GM23248 (cell line): ENCODE measurements at places on chromosomes 13 and 19. TPM values are rescaled to one million over a fixed set of nuclear protein-coding genes. Genes with fewer than 3 reads are reported as not detected.

Gene FCER2
- not detected in 2 replicates for total RNA-seq

Gene FCAR
- not detected in 2 replicates for total RNA-seq

Gene CLEC17A
- not detected in 2 replicates for total RNA-seq

Gene FRY
- total RNA-seq, result 3.4 and 4.3 TPM in 2 replicates

- DNase-seq, result no peak
- no peaks in the 10 kb centered on the region for H3K4me1 ChIP-seq
- H3K36me3 ChIP-seq, result no peaks in the 10 kb centered on the region
- no peaks in the 10 kb centered on the region for H3K27me3 ChIP-seq
- no peak overlapping the region for H3K27ac ChIP-seq
Measured at GRCh38 chr13:81757348-81757970, 1416.5 kb upstream of the SPRY2 start.

DNA sequence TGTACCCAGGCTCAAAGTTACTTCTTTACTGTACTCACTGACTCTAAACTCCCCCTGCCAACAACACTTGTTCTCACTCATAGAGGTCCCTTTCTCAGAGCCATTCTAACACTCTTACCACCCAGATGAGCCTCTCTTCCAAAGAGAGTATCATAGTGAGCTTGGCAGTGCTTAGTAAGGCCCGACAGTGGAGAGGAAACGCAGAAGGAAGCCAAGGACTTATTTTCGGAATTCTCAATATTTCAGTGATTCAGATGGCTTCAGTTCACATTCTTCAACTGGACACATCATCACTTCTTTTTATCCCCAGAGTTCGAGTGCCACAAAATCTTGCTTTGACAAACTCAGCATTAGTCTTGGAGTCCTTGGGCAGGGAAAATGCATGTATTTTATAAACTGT lies 285.9 kb downstream of the DNAJC15 start:
- no peaks in the 10 kb centered on the region for H3K36me3 ChIP-seq
- DNase-seq, result peak; percentile 67
- 0 out of 2 replicates have a peak overlapping the region, but pooled peaks have one; percentile 6 for H3K27ac ChIP-seq
- peaks cover 12% of the 10 kb centered on the region for H3K4me1 ChIP-seq
- H3K27me3 ChIP-seq, result no peaks in the 10 kb centered on the region; the same call in 1 of the 2 replicates
- H3K4me3 ChIP-seq, result no peak overlapping the region
